ENCODE measurements at places on chromosomes 6 and 20. TPM values are rescaled to one million over a fixed set of nuclear protein-coding genes. Genes with fewer than 3 reads are reported as not detected.

The PDYN gene
- 0.34 TPM for polyA plus RNA-seq

The PROCR gene
- 9.4 TPM for polyA plus RNA-seq

The CASS4 gene
- 2.5 TPM for polyA plus RNA-seq

The OPRL1 gene
- 1.2 TPM for polyA plus RNA-seq

The CTSZ gene
- 79.5 TPM for polyA plus RNA-seq

The TFAP2D gene
- not detected for polyA plus RNA-seq

The TFAP2A gene
- 46.8 TPM for polyA plus RNA-seq

The ECHDC1 gene
- 77.6 TPM for polyA plus RNA-seq

The SCGN gene
- polyA plus RNA-seq: 0.12 TPM

- no peak for DNase-seq
Observed at GRCh38 chr6:14621518-14621917, 503.9 kb downstream of the CD83 start.

- DNase-seq: no peak
Observed at GRCh38 chr20:50578778-50579165, 68.6 kb downstream of the PTPN1 start.

DNA sequence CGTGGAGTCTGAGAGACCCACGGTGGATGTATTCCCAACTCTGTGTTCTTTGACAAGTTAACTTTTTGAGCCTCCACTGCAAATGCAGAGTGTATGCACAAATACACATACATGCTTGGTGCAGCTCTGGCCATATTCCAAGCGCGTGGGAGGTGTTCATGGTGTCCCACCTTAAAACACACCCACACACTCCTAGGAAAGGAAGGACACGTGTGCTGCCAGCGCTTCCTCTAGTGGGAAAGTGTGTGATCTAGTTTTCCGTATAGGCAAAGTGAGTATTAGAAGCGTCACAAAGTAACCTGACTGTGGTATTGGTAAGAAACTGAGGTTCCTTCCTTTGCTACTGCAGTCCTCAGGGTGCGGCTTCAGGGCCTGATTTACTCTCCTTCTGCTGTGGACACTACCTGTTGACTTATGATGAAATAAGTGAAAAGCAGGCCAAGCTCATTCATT lies 36.0 kb upstream of the MPC1 start:
- no peak for DNase-seq

DNA sequence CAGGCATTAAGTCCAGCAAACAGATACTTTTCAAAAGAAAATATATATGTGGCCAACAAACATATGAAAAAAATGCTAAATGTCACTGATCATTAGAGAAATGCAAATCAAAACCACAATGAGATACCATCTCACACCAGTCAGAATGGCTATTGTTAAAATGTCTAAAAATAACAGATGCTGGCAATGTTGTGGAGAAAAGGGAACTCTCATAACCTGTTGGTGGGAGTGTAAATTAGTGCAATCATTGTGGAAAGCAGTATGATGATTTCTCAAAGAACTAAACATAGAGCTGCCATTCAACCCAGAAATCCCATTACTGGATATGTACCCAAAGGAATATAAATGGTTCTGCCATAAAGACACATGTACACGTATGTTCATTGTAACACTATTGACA lies 20.6 kb downstream of the KCNQ5 start:
- no peak for DNase-seq

GRCh38 chr6:5435449-5435848 lies 174.1 kb downstream of the FARS2 start:
- no peak for DNase-seq

DNA sequence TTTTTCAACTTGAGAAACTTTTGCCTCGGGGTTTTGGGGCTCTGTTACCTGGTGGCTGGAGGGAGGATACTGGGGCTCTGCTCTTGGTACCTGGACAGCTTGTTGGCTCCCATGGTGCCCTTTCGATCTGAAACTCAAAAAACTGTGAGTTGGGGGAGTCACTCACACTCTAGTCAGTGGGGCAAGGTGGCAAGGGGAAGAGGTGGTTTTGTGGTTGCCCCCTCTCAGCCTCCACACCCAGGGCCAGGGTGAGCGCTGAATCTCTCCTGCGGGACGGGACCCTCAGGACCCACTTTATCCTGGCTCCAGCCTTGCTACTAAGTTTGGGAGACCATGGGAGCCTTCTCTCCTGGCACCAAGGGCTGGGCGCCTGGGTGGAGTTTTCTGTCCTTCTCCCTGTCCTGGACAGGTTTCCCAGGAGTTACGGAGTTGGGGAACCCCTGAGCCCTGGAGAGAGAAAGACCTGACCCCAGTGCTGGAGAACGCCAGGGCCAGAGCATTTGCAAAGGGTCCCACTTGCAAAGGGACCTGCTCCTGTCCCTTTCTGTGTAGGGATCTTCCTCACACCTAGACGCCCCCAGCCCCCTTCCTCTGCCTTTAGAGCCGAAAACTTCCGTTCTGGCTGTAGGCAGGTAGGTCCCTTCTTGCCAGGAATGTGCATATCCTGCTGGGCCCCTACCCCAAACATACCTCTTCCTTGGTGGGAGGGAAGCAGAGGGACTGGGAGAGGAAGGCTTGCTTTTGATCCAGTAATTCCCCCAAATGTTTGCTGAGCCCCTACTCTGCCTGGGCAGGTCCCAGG lies 2.9 kb downstream of the FOXP4 start:
- no peak for DNase-seq

- DNase-seq: peak; percentile 74
Observed at GRCh38 chr20:9093218-9093957, 24.5 kb downstream of the PLCB4 start.

DNA sequence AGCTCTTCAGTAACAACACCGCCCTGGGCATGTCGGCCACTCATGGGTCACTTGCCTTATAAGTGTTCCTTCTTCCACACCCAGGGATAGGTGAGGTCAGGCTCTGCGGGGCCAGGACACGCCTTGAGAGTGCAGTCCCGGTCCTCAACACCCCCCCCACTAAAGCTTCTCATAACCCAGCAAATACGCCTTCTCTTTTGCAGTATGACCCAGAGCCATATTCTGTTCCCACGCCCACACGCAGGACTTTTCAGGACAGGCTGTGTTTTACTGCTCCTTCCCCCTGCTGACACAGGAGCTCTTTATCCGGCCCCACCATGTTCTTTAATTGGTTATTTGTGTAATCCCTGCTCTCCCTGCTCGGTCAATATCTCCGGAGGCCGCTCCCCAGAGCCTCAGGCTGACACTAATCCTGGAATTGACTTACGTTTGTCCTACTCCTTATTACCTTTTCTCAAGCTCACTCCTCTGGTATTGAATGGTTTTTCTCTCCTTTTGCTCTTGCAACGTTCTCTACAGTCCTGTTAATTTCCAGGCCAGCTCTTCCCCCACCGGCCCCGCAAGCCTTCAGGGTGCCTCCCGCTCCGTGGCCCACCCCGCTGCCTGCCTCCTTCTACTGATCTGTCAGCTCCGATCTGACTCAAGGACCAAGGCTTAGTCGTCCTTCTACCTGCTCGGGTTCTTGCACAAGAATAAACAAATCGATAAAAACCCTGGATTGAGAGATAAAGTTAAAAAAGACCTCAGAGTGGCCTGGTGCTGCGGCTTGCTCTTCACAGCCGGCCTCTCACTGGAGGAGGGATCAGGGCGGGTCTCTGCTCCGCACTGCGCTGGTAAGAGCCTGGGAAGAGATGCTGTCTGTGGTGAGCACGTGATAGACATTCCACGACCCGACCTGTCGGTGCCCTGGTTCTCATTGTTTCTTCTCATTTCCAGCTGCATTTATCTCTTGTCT lies 357.5 kb downstream of the ZFAND3 start:
- no peak for DNase-seq

GRCh38 chr6:62775427-62776022 lies 435.7 kb upstream of the FKBP1C start:
- peak; percentile 4 for DNase-seq

- DNase-seq: no peak
Observed at GRCh38 chr20:64077541-64077875, 1.8 kb downstream of the RGS19 start.

DNA sequence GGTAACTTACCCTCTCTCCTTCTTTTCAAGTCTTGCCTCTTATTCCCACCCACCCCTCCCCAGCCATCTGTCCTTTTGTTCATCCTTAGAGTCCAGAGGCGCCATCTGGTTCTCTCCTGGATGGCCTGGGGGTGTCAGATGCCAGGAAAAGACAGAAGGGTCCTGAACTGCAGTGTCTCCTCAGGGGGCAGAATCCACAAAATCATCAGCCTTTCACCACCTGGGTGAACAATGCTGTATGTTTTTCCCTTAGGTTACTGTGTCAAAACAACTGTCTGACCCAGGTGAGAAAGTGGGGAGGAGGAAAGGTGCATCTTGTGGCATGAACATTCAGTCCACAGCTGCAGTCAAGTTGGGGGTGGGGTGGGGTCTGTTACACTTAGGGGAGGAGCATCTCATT lies 47.9 kb upstream of the FYN start:
- DNase-seq: no peak

- no peak for DNase-seq
Observed at GRCh38 chr20:10731190-10731965, 57.6 kb upstream of the JAG1 start.

- DNase-seq: no peak
Observed at GRCh38 chr6:35011096-35012041, 122.3 kb downstream of the ANKS1A start.

- DNase-seq: no peak
Observed at GRCh38 chr6:32244270-32244669, 20.4 kb upstream of the NOTCH4 start.

DNA sequence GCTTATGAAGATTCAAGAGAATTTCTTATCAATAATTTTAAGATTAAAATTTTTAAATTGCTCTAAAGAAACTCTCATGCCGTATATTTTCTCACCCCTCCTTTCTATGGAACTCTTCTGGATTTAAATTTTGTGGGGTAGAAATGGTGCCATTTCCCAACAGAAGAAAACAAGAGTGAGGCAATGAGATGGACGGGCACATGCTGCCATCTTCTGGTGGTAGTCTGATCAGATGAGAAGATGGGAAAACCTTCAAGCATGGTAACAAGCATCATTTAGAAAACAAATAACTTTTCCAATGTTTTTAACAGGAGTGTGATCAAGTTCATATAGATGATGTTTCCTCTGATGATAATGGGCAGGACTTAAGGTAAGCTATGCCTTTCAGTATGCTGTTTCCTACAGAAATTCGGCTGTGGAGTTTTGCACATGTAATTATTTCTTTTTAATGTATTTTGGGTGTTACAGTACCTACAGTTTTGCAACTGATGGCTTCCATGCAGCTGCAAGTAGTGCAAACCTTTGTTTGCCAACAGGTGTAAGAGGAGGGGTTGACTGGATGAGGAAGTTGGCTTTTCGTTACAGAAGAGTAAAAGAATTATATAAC lies 271.4 kb downstream of the EYA4 start:
- DNase-seq: peak; percentile 43

- DNase-seq: no peak
Observed at GRCh38 chr20:57417830-57418780, 26.9 kb downstream of the RBM38 start.

GRCh38 chr20:16615199-16615598 lies 42.0 kb upstream of the KIF16B start:
- DNase-seq: peak; percentile 71

GRCh38 chr20:37657924-37658804 lies 35.7 kb upstream of the CTNNBL1 start:
- no peak for DNase-seq

DNA sequence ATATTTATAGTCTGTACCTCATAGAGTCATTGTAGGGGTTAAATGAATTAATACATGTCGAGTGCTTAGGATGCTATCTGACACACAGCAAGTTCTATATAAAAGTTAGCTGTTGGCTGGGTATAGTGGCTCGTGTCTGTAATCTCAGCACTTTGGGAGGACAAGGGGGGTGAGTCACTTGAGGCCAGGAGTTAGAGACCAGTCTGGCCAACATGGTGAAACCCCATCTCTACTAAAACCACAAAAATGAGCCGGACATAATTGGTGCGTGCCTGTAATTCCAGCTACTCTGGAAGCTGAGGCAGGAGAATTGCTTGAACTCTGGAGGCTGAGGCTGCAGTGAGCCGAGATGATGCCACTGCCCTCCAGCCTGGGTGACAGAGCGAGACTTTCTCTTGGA lies 222.9 kb downstream of the UBE3D start:
- DNase-seq: no peak

- no peak for DNase-seq
Observed at GRCh38 chr6:131172222-131172621, 37.0 kb downstream of the AKAP7 start.

GRCh38 chr6:2746557-2747061 lies 4.1 kb downstream of the MYLK4 start:
- no peak for DNase-seq

DNA sequence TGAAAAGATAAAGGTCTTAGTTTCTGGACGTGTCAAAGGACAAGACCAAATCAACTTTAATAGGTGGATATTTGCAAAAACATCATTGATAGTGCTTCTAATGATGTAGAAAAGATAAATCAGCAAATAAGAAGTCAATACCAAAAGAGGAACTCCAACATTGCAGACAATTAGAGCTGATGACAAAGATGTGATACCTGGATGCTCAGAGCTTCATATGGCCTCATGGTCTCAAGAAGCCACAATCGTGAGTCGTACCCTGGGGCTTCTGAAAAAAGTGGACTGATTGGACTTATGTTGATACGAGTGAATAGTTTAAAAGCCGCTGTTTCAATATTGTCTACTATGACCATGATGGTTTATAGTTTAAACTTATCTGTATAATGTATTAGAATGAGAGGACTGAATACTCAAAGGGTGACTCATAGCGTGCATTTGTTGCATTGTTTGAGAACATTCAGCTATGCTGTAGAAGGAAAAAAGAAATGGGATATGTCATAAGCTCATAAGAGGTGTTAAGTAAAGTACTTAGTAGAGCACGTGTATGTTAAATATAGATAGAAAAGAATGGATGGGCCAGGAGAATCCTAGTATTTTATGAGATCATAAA lies 54.6 kb upstream of the RIPOR2 start:
- DNase-seq: no peak

DNA sequence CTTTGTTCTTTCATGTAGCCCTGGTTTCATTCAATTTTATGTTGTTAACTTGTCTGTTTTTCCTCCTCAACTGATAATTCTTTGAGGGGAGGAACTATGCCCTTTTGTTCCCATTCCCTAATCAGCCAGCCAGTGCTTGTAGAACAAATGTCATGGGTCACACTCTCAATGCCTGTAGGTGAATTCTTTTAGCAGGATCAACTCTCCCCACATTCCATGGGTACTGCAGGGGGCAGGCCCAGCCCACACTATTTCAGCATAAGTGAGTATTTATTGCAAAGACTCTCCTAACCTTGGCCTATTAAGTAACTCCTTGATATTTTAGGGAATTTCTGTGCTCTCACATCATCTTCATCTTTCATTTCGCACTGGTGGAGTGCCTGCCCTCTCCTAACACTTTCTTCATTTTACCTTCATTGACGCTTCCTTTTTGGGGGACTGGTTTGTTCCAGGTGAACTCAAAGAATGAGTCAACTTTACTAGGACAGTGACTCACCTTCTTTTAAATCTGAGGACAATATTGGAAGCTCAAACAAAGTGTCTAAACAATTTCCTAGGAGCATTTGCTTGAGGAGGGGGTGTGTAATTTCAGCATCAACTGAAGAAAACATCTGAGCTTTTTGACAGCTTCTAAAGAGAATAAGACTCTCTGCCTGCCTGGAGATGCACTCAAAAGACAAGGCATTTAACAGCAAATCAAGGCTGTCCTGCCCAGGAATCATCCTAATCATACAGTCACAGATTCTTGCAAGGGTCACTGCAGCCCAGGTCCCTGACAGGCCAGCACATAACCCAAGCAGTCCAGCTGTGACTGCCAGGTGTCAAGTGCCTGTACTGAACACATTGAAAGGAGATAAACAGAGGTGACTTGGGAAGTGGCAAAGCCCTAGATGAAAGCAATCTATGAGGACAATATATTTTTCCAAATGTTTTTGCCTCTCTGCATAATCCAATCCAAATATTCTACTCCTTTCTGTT lies 263.9 kb upstream of the PRND start:
- DNase-seq: no peak
